ENCODE measurements at places on chromosomes 2 and 18.

- no peak for DNase-seq
These were observed 48.4 kb upstream of the APCDD1 start for GRCh38 chr18:10405816-10406663.

DNA sequence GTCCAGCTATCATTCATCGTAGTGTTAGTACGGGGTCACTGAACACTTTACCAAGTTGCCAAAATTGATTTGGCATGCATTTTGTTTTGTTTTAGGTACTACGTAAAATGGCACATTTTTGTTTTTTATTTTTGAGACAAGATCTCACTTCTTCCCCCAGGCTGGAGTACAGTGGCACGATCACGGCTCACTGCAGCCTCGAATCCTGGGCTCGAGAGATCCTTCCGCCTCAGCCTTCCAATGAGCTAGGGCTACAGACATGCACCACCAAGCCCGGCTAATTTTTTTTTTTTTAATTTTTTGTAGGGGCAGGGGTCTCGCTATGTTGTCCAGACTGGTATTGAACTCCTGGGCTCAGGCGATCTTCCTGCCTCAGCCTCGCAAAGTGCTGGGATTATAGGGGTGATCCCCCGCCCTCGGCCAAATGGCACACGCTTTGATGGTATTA is 786 bp downstream of the TAF1B start:
- no peak for DNase-seq

DNA sequence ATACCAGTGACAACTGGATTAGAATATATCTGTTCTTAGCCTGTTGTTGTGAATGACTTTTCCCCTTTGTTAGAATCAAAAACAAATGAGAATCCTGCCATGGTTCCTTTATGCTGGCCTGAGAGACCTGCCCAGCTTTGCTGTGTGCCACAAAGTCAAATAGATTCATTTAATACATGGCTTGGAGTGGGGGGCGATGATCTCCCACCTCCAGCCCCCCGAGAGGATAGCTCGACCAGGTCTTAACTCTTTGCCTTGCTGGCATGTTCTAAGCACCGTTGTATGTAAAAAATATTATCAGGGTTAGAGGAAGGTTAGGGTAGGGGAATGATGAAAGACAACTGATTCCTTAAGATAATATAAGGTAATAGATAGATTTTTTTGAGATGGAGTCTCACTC is 22.2 kb upstream of the DGKD start:
- DNase-seq = no peak

- DNase-seq = no peak
These were observed 89.2 kb downstream of the STPG4 start for GRCh38 chr2:47065771-47066380.

- DNase-seq = no peak
These were observed 542.5 kb downstream of the SUCLG1 start for GRCh38 chr2:83916559-83916958.

- no peak for DNase-seq
These were observed 377.2 kb downstream of the EN1 start for GRCh38 chr2:118470297-118470696.

DNA sequence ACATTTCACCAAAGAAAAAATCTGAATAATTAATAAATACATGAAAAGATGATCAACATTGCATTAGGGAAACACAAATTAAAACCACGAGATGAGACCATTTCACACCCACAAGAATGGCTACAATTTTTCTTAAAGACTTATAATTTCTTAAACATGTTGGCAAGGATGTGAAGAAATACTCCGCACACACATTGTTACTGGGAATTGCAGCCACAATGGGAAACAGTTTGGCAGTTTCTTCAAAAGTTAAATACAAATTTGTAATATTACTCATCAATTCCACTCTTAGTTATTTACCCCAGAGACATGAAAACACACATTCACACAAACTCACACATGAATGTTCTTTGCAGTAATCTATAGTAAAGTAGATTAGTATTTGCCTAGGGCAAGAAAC is 363.3 kb upstream of the SMIM21 start:
- no peak for DNase-seq

GRCh38 chr2:126902859-126903258 is 4.2 kb downstream of the TEX51 start:
- no peak for DNase-seq

- DNase-seq = no peak
These were observed 1378.4 kb upstream of the PIK3C3 start for GRCh38 chr18:40576507-40577115.

DNA sequence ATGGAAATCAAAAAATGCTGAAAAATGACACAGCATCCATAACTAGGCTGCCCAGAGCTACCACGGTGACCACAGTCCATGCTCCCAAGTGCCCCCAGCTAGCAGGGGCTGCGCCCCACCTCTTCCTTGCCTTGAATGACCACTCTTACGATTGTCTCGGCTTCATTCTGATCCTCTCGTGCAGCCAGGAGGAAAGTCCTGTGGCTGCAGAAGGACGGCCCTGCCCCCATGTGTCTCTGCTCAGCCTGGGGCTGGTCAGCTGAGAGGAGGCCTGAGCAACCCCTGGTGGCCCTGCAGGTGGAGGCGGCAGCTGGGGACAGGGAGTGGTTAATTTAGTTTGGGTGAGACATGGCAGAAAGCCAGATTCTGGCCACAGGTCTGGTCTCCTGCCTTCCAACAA is 54.3 kb downstream of the KCNF1 start:
- no peak for DNase-seq

- DNase-seq = no peak
These were observed 430.9 kb upstream of the HNRNPA3 start for GRCh38 chr2:176781570-176782217.

DNA sequence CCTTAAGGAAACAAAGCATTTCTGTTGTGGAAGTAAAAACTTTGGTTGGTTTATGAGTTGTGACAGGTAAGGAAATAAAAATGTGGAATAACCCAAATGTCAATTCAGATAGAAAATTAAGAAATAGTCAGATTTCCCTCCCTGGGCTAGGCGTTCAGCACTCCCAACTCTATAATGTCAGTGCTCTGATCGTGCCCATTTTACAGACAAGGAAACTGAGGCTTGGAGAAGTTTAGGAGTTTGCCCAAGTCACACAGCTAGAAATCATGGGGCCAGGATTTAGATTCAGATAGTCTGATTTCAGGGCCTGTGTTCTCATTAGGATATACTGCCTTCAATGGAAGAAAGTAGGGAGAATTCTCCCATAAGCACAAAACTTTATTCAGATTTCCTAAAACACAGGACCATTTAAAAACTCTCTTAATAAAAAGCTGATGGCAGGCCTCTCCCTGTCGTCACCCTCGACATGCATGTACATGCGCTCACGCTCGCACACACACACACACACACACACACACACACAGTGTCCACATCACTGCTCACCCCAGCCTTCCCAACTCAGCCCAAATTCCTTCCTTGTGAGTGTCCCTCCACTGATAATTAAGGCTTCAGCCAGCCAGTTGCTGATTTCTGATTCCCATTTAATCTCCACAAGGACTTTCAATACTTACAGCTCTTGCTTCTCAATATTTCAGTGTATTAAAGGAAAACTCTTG is 49.1 kb upstream of the SLC14A2 start:
- no peak for DNase-seq

GRCh38 chr2:144582651-144583380 is 62.9 kb upstream of the ZEB2 start:
- DNase-seq = no peak

DNA sequence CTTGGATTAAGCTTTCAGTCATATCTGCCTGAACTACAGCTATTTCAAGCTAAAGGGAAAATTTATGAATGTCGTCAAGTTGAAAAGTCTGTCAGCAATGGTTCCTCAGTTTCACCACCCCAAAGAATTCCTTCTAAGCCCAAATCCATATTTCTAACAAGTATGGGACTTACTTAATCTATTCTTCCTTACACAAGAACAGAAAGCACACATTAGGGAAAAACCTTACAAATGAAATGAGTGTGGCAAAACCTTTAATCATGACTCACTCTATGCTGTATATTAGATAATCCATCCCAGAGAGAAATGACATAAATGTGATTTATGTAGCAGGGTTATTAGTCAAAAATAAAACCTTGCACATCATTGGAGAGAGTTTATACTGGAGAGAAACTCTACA is 78.9 kb downstream of the RAB31 start:
- no peak for DNase-seq

DNA sequence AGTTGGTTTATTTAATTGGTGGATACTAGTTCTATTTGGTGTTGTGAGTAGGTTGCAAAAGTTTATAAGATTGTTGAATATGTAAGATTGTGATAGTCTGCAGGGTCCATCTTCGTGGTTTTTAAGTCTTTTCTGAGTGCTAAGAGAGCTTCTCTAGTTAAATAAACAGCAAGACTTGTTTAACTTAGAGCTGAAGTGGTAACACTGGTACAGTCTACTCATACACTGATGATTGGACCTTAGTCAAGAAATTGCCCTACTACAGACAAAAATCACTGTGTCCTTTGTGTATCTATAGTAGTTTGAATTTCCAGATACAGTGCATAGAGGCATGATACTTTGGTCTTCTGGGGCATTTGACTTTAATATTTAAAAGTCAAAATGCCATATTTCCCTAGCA is 94.6 kb downstream of the PHLPP1 start:
- DNase-seq = no peak

GRCh38 chr18:44835703-44836102 is 155.0 kb downstream of the SETBP1 start:
- DNase-seq = no peak

DNA sequence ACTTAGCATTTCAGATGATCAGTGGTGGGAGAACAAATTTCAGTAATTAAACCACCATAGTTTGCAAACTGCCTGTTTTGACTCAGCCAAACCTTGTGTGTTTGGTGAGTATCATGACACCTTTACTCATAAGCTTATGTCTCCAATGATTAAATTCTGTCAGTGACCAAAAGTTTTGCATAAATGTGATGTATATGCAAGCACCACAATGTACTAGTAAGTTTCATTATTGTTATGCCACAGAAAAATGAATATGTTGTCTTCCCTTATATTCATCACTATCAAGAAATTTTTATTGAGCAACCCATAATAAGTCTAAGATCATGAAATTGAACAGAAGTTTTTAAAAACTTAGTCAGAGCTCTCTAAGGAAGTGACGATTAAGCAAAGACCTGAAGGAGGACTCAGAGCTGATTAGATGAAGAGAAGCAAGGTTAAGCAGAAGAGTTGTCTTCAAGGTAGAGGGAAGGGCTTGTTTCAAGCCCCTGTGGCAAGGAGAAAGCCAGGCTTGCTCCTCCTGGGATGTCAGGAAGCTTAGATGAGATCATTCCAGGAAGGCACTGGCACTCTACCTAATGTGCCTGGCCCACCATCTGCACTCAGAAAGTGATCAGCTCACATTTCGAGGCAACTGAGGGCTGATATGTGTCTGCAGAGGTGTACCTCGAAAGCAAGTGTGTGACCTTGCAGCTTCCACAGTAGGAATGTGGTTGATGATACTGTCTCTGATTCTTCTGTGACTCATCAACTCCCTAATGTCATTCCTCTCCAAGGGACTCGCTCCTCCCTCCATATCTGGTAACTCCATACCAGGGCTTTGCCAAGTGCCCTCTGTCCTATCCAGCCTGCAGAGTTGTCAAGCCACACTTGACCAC is 54.7 kb downstream of the KCTD18 start:
- DNase-seq = no peak

DNA sequence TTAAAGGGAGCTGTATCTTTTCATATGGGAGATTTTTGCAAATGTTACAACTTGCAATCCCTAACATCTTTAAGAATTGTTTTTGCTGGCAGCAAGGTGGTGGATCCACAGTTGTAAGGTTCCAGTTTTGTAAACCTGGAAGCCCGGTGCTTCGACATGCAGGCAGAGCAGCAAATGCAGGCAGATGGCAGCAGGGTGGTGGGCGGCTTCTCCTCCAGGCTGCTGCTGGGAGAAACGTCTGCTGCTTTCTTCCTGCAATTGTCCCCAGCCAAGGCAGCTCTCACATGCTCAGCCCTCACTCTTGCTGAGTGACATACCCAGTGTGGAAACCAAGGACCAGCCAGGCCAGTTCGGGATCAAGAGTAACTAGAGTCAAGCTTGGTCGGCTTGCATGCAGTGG is 166.0 kb downstream of the SEPTIN10 start:
- DNase-seq = no peak

GRCh38 chr2:234919711-234920110 is 32.1 kb upstream of the SH3BP4 start:
- no peak for DNase-seq

- DNase-seq = no peak
These were observed 208.3 kb upstream of the SYT4 start for GRCh38 chr18:43485545-43485963.

DNA sequence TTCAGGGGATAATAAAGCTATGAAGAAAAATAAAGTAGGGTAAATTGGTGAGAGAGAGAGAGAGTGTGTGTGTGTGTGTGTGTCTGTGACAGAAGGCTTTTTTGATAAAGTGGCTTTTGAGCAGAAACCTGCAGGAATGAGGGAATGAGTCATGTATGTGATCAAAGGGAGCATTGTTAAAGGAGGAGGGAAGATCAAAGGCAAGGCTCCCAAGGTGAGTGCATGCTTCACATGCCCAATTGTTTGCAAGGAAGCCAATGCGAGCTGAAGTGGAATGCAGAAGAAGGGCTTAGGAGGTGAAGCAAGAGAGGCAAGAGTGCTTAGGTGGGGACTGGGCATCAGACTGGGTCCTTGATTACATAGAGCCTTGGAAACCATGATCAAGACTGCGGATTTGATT is 96.8 kb downstream of the DNAH6 start:
- no peak for DNase-seq

GRCh38 chr2:207471261-207471660 is 58.5 kb upstream of the CREB1 start:
- DNase-seq = no peak

DNA sequence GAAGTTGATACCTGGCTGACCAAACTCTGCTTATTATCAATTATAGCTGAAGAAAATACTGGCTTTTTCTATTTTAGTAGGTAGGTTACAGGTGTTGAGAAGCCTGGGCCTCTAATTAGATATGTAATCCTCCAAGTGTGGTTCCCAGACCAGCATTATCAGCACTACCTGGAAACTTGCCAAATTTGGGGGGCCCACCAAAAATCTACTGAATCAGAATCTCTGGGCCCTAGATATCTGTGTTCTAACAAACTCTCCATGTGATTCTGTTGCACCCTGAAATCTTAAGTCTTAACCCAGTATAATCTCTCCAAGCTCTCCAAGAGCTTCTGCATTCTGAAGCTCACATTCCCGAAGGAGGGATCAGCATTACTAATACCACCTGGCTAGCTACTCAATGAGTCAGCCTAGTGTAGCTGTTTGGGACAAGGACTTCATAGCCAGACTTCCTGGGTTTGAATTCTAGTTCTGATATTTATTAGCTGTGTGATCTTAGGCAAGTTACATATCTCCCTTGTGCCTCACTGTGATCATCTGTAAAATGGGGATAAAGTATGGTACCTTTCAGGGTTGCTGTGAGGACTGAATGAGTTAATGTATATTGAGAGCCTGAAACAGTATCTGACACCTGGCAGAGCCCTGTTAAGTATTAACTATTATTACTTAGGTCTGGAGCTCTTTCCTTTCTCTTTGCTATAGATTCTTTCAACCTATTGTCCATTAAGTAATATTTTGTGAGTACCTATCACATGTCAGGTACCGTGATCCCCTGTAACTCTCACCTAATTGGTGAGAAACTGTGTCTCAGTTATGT is 94.1 kb upstream of the CD302 start:
- DNase-seq = no peak

GRCh38 chr18:78607784-78608183 is 371.8 kb upstream of the SALL3 start:
- no peak for DNase-seq

- no peak for DNase-seq
These were observed 14.1 kb downstream of the ZNF407 start for GRCh38 chr18:74611765-74612164.

- DNase-seq = no peak
These were observed 29.0 kb upstream of the DNAJC27 start for GRCh38 chr2:25000503-25001324.

GRCh38 chr18:9608298-9608697 is 6.1 kb downstream of the PPP4R1 start:
- DNase-seq = no peak

All from germinal center (tissue), 1 donor.